ENCODE measurements at places on chromosomes 11 and 22. TPM values are rescaled to one million over a fixed set of nuclear protein-coding genes. Genes with fewer than 3 reads are reported as not detected.

The TMEM191B gene
- 4.7 TPM for total RNA-seq

- peak overlapping the region; percentile 100 for H3K4me3 ChIP-seq
- H3K4me1 ChIP-seq: no peaks in the 10 kb centered on the region
- DNase-seq: no peak
- peak overlapping the region; percentile 62 for H3K27ac ChIP-seq
- H3K36me3 ChIP-seq: peaks cover 66% of the 10 kb centered on the region
- H3K27me3 ChIP-seq: no peaks in the 10 kb centered on the region
These were observed 1.5 kb downstream of the RPL3 start for GRCh38 chr22:39317775-39318506.

DNA sequence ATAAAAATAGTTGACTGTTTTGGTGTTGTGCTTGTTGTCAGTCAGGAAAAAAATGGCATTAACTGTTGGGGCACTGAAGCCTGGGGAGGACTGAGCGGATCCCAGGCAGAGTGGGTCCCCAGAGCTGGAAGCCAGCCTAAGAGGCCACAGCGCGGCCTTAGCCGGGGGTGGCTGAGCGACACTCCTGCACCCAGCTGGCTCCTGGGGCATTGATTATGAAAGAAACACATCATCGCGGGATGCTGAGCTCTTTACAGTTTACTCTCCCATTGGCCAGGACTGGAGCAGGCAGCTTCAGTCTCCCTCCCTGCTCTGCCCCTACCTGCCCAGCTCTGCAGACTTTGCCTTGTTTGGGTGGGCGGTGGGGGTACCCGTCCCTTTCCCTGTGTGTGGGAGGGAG lies 121.5 kb downstream of the ST3GAL4 start:
- no peak overlapping the region for H3K27ac ChIP-seq
- no peak overlapping the region for H3K4me3 ChIP-seq
- no peaks in the 10 kb centered on the region for H3K4me1 ChIP-seq
- H3K36me3 ChIP-seq: no peaks in the 10 kb centered on the region
- no peaks in the 10 kb centered on the region for H3K27me3 ChIP-seq

DNA sequence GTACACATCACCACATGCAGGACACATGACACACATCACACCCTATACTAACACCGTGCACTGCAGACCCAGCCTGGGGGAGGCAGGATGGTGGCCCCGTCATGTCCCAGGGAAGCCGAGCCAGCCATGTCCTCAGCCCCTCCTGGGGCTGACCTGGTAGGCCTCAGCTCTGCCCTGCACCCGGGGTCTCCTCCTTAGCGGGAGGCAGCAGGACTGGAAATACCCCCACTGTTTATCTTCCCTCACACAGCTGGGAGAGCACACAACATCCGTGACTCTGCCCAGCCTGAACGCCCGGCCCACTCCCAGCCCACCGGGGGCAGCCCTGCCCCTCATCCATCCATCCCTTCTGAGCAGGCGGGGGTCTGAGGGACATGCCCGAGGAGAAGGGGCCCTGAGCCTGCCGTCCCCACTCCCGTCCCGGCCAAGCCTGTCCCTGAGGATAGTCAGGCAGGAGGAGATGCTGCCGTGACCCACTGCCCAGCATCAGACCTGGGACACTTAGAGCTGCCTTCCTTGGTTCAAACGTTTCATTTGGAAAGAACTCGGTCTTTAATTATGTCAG lies 945.0 kb downstream of the BRD1 start:
- H3K27me3 ChIP-seq: no peaks in the 10 kb centered on the region
- H3K4me1 ChIP-seq: no peaks in the 10 kb centered on the region
- H3K27ac ChIP-seq: no peak overlapping the region
- no peak overlapping the region for H3K4me3 ChIP-seq

DNA sequence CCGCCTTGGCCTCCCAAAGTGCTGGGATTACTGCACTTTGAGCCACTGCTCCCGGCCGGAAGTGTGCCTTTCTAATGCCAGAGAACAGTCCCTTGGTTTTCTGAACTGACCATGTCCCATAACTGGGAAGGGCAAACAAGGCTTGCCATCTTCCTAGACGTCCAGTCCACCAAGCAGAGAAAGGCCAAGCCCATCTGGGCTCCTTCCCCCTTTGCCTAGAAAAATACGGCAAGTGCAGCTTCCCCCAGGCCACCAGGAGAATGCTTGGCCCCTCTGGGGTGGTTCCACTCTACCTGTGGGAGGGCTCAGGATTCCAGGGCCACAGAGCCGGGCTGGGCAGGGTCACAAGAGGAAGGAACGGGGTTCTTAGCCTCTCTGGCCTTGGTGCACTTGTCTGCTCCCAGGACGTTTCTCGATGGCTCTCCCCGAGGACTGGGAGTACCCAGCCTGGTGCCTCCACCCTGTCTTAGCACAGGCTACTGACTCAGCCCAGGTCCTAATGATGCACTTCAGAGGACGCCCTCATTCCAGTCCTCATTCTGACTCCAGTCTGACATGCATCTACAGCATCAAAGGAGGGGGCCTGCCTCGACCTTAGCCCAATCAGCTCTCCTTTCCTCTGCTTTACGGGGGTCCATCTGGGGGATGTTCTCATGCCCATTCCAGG lies 1.2 kb downstream of the USP2 start:
- H3K27ac ChIP-seq: no peak overlapping the region
- peaks cover 3% of the 10 kb centered on the region for H3K27me3 ChIP-seq
- H3K4me3 ChIP-seq: no peak overlapping the region
- peaks cover 3% of the 10 kb centered on the region for H3K4me1 ChIP-seq
- DNase-seq: no peak

The CCDC73 gene
- total RNA-seq: not detected

DNA sequence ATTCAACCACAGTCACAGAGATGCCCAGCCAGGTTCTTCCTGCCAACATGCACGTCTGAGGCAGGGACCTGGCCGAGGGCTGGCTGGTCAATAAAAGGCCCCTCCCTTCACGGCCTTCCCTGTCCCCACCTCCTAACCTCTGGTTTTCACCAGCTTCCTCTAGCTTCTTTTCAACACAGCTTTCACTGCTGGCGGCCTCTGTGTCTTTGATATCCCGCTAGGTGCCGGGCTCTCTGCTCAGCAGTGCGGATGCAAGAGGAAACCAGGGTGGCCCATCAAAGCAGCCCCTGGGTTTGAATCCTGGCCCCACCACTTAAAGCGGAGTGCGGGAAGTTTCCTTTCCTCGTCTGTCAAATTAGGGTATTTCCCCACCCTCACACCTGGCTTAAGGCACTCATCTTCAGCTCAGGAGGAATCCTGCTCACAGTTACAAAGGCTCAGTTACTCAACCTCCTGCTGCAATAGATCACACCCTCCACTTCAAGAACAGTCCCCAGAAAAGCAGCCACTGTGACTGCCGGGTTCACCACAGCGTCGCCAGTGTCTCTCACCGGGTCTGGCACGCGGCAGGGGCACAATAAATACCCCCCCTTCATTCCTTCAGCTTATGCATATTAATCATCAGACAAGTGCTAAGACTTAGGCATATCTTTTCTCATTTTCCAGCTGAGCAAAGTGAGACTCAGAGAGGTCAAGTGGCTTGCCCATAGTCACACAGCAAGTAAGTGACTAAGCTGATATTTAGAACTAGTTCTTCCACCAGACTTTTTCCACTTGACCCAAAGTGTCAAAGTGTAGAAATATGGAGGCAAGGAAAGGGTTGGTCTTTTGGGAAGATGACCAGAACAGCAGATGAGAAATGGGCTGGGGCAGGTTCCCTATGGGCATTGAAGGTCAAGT lies 45.7 kb downstream of the TXN2 start:
- peak; percentile 81 for DNase-seq
- no peaks in the 10 kb centered on the region for H3K27me3 ChIP-seq
- H3K36me3 ChIP-seq: no peaks in the 10 kb centered on the region
- no peak overlapping the region for H3K4me3 ChIP-seq
- no peak overlapping the region for H3K27ac ChIP-seq

GRCh38 chr11:28969832-28970231 lies 861.6 kb downstream of the METTL15 start:
- H3K4me1 ChIP-seq: no peaks in the 10 kb centered on the region
- H3K27ac ChIP-seq: no peak overlapping the region
- H3K4me3 ChIP-seq: no peak overlapping the region
- H3K36me3 ChIP-seq: no peaks in the 10 kb centered on the region
- no peaks in the 10 kb centered on the region for H3K27me3 ChIP-seq

DNA sequence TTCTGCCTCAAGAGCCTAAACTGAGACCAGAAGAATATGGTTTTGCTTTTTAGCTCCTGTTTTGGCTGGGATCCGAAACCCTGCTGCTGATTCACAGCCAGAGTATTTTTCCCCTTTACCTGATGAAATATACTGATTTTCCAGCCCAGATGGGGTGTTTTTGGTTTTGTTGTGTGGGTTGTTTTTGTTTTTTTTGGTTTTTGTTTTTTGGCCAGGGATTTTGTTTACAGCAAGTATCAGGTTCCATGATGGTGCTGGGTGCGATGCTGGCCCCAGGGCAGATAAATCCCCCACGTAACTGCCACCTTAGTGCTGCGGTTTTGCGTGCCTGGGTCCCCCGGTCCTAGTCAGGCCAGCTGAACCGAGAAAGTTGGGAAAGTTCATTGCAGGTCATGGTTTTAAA lies 103.7 kb downstream of the ZBTB16 start:
- H3K4me3 ChIP-seq: no peak overlapping the region
- DNase-seq: no peak
- peaks cover 4% of the 10 kb centered on the region for H3K4me1 ChIP-seq
- no peak overlapping the region for H3K27ac ChIP-seq
- no peaks in the 10 kb centered on the region for H3K27me3 ChIP-seq
- H3K36me3 ChIP-seq: no peaks in the 10 kb centered on the region

The LDHAL6A gene
- not detected for total RNA-seq

The ISX gene
- not detected for total RNA-seq

DNA sequence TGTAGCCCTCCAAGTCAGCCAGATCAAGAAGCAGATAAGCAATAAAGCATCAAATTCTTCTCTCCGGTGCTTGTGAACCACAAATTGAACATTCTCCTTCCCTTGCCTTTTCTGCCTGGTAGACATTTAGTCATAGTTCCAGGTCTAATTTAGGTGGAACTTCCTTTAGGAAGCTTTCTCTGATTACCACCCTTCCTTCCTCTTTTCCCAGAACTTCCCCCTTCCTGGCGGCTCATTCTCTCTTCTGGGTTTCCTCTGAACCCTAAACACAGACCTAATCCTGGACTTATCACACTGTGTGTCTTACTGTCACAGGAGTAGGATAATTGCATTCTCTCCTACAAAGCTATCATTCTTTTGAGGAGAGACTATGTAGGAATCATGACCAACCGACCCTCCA lies 61.9 kb downstream of the RCN1 start:
- no peaks in the 10 kb centered on the region for H3K36me3 ChIP-seq
- no peak overlapping the region for H3K27ac ChIP-seq
- no peak overlapping the region for H3K4me3 ChIP-seq
- H3K4me1 ChIP-seq: no peaks in the 10 kb centered on the region
- DNase-seq: no peak

DNA sequence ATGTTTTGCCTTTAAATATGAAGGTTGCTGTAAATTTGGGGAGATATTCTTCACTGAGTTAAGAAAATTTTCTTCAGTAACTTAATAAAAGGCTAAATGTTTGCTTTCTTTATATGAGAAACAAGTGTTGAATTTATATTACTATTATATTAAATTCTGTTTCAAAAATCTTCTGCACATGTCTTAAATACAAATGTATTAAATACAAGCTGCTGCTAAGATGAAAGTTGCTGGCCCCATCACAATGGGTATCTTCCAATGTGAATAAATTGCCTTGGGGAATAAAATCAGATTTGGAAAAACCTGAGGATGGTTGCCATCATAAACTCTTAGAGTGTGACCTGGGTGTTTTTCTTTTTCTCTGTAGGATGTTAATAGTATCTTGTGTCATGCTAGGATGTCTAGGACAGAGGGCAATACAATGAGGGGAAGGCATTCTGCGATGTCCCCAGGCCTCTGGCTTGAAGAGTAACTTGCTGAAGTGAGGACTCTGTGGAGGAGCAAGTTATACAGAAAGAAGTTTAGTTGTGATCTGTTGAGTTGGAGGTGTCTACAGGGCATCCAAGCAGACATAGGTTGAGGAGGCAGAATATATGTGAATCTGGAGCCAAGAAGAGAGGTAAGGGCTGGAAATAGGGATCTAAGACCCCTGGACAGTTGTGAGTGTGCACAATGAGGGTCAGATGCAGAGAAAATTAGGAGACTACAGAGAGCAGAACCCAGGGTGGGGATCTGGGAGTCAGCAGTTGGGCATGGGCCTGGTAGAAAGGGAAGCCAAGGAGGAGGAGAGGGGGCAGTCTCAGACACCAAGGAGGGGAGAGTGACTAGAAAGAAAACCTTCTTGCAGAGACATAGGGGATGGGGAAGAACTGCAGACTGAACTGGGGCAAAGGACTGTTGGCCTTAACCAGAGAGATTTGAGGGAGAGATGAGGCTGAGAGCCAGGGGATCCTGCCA lies 4.8 kb downstream of the IGLL5 start:
- peaks cover 2% of the 10 kb centered on the region for H3K27me3 ChIP-seq
- H3K36me3 ChIP-seq: no peaks in the 10 kb centered on the region
- DNase-seq: no peak

The FOLR2 gene
- total RNA-seq: not detected

GRCh38 chr22:22076361-22076760 lies 93.8 kb upstream of the TOP3B start:
- no peak overlapping the region for H3K4me3 ChIP-seq
- no peaks in the 10 kb centered on the region for H3K4me1 ChIP-seq
- DNase-seq: no peak

The THY1 gene
- total RNA-seq: 184 TPM

DNA sequence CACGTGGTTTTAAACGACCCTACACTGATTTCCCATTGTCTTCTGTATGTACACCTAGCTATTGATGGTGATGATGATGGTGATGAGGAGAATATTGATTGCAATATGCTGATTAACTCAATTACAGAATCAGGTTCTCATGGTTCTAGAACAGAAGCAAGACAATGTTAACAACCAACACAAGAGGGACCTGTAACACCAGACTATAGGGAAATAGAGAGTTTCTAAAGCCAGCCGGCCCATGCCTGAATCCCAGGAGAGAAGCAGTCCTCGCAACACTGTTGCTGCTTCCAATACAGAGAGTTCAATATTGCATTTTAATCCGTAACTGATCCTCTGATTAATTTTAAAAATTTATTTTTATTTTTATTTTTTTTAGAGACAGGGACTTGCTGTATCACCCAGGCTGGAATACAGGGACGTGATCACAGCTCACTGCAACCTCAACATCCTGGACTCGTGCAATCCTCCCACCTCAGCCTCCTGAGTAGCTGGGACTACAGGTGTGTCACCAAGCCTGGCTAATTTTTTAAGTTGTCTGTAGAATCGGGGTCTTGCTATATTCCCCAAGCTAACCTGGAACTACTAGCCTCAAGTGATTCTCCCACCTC lies 22.2 kb upstream of the UBASH3B start:
- no peak overlapping the region for H3K27ac ChIP-seq
- peak; percentile 41 for DNase-seq
- H3K4me1 ChIP-seq: no peaks in the 10 kb centered on the region
- no peaks in the 10 kb centered on the region for H3K27me3 ChIP-seq
- H3K36me3 ChIP-seq: no peaks in the 10 kb centered on the region

The MOV10L1 gene
- not detected for total RNA-seq

The RCE1 gene
- total RNA-seq: 49.0 TPM

GRCh38 chr11:47566149-47566698 lies 825 bp downstream of the PTPMT1 start:
- no peaks in the 10 kb centered on the region for H3K4me1 ChIP-seq
- no peak overlapping the region for H3K27ac ChIP-seq
- H3K27me3 ChIP-seq: no peaks in the 10 kb centered on the region
- DNase-seq: peak; percentile 48
